ENCODE measurements at places on chromosomes 6 and 20.

DNA sequence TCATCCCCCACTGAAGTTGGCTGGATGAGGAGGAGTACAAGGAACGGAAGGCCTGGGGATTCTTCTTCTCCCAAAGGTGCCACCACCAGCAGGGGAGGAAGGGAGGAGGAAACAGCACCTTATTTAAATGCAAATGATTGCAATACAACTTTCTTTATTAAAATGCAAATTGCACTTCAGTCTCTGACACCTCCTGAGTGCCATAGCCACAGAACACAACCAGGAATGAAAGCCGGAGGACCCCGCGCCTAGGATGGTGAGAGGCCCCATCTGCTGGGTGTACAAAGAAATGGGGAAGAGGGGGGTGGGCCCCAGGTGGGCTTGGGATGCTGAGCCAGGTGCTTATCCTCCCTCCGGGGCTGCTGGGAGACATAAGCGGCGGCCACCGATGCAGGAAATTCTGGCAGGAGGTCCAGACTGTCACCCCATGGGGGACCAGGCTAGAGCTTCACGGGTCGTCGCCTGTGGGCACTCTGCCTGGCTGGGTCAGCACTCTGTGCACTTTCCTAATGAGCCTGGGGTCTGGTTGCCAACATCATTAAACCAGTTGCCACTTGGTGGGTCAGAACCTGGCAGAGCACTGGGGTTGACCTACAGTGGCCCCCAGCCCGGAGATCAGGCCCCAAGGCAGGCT lies 154.2 kb upstream of the MLN start:
- DNase-seq: no peak

DNA sequence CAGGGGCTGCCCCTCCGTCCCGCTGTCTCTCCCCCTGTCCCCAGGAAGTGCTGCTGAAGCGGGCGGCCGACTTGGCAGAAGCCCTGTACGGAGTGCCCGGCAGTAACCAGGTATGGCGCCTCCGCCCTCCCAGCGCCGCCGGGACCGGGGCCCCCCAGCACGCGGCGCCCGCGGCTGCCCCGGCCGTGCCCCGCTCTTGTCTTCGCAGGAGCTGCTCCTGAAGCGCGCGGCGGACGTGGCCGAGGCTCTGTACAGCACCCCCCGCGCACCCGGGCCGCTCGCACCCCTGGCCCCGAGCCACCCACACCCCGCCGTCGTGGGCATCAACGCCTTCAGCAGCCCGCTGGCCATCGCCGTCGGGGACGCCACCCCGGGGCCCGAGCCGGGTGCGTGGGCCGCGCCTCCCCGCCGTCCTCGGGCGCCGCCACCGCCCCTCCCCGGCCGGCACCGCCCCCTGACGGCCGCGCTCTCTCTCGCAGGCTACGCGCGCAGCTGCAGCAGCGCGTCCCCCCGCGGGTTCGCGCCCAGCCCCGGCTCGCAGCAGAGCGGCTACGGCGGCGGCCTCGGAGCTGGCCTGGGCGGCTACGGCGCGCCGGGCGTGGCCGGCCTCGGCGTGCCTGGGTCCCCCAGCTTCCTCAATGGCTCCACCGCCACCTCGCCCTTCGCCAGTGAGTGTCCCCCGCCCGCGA lies 48.4 kb downstream of the CPXM1 start:
- peak; percentile 67 for DNase-seq

DNA sequence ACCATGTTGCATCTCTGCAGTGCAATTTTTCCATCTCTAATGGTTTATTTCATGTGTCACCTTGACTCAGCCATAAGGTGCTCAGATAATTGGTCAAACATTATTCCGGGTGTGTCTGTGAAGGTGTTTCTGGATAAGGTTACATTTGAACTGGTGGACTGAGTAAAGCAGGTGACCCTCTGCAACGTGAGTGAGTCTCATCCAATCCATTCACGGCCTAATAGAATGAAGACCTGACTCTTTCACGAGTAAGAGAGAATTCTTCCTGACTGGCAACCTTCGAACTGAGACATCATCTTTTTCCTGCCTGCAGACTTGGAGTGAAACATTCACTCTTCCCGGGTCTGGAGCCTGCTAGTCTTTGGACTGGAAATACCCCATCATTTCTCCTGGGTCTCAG lies 77.1 kb upstream of the SLC22A23 start:
- DNase-seq: no peak

- no peak for DNase-seq
Observed at GRCh38 chr6:43205849-43206248, 23.4 kb downstream of the DNPH1 start.

GRCh38 chr20:23654000-23654399 lies 16.2 kb upstream of the CST3 start:
- no peak for DNase-seq

DNA sequence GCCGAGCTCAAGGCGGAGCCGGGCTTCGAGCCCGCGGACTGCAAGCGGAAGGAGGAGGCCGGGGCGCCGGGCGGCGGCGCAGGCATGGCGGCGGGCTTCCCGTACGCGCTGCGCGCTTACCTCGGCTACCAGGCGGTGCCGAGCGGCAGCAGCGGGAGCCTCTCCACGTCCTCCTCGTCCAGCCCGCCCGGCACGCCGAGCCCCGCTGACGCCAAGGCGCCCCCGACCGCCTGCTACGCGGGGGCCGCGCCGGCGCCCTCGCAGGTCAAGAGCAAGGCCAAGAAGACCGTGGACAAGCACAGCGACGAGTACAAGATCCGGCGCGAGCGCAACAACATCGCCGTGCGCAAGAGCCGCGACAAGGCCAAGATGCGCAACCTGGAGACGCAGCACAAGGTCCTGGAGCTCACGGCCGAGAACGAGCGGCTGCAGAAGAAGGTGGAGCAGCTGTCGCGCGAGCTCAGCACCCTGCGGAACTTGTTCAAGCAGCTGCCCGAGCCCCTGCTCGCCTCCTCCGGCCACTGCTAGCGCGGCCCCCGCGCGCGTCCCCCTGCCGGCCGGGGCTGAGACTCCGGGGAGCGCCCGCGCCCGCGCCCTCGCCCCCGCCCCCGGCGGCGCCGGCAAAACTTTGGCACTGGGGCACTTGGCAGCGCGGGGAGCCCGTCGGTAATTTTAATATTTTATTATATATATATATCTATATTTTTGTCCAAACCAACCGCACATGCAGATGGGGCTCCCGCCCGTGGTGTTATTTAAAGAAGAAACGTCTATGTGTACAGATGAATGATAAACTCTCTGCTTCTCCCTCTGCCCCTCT lies 1.1 kb downstream of the CEBPB start:
- peak; percentile 65 for DNase-seq

DNA sequence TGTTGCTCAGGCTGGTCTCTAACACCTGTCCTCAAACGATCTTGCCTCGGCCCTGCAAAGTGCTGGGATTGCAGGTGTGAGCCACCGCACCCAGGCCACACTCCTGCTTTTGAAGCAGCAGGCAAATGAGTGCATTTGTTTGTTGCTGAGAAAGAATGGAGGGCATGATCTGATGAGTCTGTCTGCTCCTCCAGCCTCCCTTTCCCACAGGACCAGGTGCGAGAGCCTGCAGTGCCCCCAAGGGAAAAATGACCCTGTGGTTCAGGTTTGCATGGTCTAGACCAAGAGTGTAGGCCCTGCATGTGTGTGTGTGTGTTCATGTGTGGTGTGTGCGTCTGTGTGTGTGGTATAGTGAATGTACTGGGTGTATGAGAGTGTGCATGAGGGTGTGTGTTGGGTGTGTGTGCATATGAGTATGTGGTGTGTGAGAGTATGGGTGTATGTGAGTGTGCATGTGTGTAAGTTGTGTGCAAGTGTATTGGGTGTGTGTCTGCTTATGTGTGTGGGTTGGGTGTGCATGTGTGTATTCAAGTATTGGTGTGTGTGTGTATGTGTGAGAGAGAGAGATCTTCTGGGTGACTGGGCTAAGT lies 22.8 kb upstream of the FOXC1 start:
- DNase-seq: no peak

- no peak for DNase-seq
Observed at GRCh38 chr20:62945771-62946339, 6.7 kb upstream of the SLC17A9 start.

DNA sequence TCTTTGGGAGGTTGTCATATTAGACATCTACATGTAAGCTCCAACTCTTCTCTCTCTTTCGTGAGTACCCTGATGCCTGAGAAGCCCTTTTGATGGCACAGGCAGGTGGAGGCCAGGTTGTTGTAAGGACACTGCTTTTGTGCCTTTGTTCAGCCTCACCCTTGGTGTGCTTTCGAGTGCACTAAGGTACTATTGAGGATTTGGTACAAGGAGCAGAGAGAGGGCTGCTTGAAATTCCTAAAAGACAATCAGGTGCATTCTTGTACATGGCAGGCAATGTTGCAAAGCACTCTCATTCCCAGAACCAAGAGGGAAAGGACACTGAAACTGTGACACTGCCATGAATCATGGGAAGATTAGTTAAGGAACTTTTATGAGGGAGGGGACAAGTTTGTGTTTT lies 19.1 kb downstream of the BMP2 start:
- DNase-seq: no peak

DNA sequence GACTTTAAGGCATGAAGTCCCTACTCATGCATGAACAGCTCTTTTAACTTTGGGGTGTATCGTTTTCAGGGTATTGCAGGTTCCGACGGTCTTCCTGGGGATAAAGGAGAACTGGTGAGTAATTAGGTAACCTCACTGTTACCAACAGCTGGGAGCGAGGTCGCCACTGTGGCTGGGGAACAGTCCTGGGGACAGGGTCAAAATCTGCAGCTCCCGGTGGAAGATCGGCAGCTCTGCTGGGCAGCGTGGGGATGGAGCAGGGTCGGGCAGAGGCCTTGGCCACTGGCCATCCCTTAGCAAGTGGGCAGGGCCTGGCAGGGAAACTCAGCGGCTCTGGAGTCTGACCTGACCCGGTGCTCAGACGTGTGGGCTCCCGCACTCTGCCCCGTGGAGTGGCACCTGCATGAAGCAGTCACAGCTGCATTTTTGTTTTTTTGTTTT lies 16.1 kb downstream of the COL9A3 start:
- no peak for DNase-seq

GRCh38 chr20:21508230-21509078 lies 5.4 kb downstream of the NKX2-2 start:
- no peak for DNase-seq

DNA sequence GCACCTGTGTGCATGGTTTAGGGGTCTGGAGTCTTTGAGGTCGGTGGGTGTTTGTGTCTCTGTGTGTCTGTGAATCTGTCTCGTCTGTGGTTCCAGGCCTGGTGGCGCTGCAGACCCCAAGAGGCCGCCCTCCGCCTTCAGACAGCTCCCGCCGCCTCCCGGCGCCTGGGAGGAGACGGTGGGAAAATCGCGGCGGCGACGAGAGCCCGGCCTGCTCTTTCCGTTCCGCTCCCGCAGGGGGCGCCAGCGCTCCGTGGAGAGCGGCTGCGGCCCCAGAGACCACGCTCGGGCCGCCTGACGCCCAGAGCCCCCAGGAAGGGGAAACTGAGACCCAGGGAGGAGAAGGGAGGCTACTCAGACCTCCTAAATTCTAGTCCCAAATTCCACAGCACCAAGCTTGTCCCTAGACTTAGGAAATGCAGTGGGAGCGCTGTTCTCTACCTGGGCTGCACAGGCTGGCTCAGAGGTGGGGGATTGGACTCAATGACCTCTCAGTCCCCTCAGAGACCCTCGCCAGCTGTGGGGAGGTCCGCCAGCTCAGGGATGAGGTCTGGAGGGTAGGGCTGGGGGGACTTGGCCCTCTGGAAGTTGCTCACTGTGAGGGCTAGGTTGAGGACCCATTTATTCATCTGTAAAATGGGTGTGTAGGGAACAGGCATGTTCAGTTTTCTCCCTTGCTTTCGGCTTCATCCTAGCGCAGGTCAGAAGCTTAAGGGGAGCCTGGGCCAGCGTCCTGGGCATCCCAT lies 36.9 kb upstream of the BLCAP start:
- DNase-seq: peak; percentile 32

GRCh38 chr6:25524542-25524941 lies 127.5 kb upstream of the SCGN start:
- no peak for DNase-seq

DNA sequence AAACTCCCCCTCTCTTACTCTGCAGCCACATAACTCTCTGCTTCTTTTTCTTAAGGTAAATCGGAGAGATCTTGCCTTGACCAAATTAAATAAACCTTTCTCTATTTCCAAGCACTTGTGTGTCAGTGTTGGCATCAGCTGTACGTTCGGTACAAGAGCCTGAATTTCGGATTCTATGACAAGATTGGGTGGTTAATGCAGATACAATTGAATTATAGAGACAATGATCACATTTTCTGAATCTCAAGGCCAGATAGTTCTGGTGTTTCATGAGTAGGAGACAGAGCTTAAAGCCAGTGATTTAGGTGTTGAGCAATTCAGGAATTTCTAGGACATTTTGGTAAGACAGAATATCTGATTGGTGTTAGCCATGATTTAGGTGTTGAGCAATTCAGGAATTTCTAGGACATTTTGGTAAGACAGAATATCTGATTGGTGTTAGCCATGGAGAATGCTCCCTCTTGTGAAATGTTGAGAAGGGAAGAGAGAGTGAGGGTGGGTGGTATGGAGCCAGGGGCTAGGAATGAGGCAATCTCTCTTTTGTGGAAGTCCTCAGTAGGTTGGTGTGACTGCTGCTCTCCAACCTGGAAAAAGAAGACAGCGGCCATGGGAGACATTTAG lies 5.1 kb downstream of the SPINT3 start:
- no peak for DNase-seq

Data from activated CD8-positive, alpha-beta memory T cell treated with anti-CD3 and anti-CD28 coated beads, Interleukin-2, amount 50 U/mL, for 4 hours (primary cell).